ENCODE measurements at places on chromosomes 3 and 15.

DNA sequence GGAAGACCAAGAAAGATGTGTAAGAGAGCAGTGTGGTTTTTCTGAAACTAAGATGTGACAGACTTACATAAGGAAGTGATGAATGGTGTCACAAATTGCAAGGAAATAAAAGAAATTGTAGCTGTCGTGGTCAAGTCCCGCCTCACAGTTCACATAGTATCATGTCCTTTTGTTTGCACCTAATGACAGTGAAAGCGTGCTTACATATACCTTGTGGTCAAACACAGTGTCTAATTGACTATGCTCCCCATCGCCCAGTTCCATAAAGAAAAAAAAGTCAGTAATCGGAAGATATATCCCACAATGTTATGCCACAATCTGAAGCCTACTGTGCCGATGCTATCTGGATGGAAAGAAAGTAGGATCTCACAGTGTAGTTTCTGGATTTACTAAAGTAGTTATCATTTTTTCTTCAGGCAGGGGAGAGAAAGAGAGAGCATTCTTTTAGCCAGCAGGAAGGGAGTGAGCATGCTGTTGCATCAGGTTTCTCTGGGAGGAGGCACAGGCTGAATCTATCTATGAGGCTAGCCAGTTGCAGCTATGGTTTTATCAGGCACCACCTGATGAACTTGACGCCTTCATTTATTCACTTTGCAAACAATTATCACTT lies 9.8 kb upstream of the PLSCR1 start:
- DNase-seq, result no peak

DNA sequence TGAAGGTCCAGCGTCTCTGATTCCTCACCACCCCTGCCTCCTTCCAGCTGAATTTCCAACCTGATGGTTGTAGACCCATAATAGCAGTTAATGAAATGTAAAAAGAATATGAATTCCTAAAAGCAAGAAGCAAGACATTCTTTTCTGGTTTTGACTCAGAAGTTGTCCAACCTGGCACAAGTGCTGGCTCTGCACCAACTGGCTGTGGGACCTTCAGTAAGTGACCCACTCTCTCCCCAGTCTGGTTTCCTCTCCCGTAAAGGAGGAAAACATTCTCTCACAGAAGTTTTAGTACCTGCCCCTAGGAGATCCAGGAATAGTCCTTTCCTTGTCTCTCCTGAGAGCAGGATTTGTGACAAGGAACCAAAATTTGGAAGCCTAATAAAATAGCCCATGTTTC lies 236.9 kb upstream of the TRIM42 start:
- no peak for DNase-seq

- DNase-seq, result no peak
Measured at GRCh38 chr3:113634782-113635474, 61.5 kb downstream of the USF3 start.

- DNase-seq, result no peak
Measured at GRCh38 chr3:46693892-46694226, 380 bp upstream of the ALS2CL start.

Measured in DMS 273 treated with DMSO at 0.1 percent for 48 hours (cell line).